ENCODE measurements at places on chromosomes 5 and 9.

DNA sequence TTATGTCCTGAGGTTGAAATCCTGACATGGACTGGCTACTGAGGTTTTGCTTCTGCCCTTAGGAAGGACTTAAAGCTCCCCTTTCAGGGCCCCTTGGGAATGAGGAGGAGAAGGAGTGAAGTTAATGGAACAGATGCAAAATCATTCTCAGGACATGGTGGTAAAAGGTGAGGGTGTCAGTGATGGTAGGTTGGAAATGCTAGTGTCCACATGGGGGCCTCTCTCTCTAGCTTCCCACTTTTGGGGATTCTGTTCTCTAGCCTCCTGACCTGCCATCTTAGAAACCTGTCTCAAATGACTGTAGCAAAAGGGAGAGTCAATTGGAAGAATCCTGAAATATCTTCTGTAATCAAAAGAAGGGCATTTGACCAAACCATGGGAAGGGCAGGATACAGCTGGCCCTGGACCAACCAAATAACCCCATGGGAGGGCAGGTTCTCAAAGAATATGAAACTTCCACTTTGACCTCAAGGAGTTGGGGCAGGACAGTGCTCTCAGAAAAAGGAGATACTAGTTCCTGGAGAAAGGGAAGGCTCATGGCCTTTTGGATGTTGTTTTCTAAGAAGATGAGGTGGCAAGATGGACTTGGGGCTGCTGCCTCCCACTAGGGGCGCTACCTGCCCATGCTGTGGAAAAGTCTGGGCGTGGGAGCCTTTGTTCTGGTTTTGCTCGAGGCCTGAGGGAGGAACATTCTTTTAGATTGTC lies 21.2 kb upstream of the MLANA start:
- DNase-seq, result no peak

GRCh38 chr5:1748271-1748670 lies 51.4 kb downstream of the MRPL36 start:
- no peak for DNase-seq

DNA sequence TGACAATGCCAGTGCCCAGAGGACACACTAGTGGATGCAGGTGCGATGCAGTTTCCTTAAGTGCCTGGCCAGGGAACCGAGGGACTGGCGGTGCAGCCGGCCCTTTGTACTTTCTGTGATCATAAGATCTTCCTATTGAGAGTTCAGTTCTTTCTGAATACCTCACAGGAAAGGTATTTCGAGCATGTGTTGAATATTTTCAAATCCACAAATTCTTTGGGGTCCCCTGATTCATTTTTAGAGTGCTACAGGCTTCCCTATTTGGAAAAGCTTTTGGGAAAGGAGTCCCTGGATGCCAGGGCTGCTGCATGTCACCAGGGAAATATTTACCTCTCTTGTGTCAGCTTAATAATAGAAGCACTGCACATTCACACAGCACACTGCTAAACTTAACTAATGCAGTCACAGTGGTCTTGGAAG lies 281.5 kb downstream of the GADD45G start:
- DNase-seq, result no peak

- DNase-seq, result no peak
Measured at GRCh38 chr9:128903079-128903461, 17.7 kb upstream of the PHYHD1 start.

DNA sequence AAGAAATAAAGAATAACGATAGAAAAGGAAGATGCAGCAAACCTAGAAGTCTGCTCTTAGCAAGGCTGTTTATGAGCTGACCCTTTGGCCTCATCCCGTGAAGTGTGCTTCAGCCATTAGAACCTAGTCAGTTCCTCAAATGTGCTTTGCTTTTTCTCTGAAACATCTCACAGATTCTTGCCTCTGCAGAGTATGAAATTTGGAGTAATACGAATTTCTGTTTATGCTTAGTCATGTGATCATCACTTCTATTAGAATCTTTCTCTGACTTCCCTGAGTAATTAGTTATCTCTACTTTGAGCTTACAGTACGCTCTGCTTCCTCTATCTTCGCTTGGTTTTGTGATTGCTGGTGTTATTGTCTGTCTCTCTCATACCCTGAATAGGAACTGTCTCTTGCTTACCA lies 11.3 kb downstream of the CYSTM1 start:
- no peak for DNase-seq

- no peak for DNase-seq
Measured at GRCh38 chr5:15021266-15022046, 149.9 kb upstream of the ANKH start.

DNA sequence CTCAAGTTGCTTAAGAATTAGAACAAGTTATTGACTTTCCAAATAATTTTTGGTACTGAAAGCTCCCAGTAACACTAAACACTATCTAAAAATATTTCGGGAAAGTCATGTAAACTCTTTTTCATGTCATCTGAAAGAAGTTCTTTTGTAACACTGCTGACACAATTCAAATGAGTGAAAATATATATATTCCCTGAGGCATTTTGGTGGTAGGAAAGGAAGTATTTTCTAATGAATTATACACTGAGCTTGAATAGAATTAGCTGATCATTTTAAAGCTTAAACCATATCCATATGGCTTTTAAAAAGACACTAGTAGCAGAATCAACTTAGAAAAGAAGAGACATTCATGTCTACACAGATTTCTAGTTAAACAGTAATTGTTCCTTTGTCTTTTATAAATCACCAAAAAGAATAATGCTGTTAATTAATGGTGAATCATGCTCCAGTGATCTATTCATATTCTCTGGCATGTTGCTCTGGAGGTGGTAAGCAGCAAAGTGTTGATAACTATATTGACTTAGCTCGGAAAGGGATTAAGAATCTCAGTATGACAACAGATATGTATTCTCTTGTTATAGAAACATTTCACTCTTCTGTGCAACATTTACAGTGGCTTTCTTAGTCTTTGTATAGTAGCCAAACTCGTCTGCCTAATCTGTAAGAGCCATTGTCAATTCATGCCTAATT lies 27.4 kb upstream of the RFX3 start:
- no peak for DNase-seq

DNA sequence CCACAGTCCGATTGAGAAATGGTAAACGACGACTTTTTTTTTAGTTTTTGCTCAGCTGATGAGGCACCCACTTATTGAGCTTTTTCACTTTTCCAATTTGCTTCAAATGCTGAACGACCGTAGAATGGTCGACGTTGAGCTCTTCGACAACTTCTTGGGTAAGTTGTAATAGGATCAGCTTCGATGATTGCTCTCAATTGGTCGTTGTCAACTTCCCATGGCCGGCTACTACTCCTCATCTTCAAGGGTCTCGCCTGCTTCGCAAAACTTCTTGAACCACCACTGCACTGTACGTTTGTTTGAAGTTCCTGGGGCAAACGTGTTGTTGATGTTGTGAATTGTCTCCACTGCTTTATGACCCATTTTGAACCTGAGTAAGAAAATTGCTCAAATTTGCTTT lies 35.7 kb downstream of the NSD1 start:
- no peak for DNase-seq

GRCh38 chr5:127353796-127354195 lies 63.2 kb downstream of the MEGF10 start:
- no peak for DNase-seq

- no peak for DNase-seq
Measured at GRCh38 chr9:116189683-116190082, 36.1 kb downstream of the PAPPA start.

- DNase-seq, result no peak
Measured at GRCh38 chr9:101601904-101602765, 7.4 kb upstream of the PPP3R2 start.

DNA sequence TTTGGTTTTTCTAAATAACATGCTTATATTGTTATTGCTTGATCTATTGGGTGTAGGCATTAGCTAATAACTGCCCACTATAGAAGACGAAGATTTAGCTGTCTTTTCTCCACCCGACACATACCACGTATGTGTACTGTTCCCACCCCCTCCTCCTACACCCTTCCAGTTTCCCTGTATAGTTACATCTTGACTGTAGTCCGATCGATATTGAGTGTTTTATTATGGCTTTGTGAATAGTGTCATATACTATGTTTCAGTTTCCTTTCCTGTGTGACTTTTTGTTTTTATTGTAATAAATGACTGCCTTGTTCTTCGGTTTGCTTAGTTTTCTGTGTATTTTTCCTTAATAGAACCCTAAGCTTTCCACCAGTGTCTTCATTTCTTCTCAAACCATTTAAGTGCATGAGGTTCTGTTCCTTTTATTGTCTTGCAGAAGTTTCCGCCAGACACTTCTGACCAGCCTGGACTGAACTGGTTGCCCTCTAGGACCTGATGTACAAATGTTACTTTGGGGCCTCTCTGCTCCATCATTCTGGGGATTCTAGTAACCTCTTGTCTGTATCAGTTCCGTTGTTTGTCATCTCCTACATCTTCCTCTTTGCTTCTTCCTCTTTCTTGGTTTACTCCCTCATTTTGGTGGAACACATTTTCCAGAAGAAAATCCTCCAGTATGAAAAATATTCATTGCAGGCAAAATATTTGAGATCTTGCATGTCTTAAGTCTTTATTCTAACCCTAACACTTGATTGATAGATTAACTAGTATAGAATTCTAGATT lies 61.8 kb downstream of the PRKACG start:
- DNase-seq, result no peak

DNA sequence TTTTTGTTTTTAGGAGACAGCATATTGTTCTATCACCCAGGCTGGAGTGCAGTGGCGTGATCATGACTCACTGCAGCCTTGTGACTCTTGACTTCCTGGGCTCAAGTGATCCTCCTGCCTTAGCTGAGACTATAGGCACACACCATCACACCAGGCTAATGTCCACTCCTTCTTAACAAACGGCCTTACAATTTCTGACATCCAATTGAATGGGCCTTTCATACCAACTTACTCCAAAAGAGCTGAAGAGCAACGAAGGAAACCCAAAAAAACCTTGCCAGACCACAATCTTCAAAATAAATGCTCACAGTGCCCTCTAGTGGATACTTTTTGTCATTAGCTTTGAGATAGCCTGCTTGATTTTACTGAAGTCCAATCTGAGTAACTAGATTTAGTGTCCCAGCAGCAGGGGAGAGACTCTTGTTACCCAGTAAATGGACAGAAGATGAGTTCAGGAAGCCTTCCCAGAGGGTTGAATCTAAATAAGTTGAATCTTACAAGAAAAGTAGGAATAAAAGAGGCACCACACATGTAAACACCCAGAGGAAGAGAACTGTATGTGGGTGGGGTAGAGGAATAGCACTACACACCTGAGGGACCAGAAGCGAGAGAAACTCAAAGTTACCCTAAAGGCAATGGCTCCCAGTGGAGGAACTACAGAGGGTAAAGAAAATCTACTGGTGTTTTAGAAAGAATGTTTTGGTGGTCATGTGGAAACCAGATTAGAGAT lies 9.3 kb downstream of the ZNF622 start:
- no peak for DNase-seq

DNA sequence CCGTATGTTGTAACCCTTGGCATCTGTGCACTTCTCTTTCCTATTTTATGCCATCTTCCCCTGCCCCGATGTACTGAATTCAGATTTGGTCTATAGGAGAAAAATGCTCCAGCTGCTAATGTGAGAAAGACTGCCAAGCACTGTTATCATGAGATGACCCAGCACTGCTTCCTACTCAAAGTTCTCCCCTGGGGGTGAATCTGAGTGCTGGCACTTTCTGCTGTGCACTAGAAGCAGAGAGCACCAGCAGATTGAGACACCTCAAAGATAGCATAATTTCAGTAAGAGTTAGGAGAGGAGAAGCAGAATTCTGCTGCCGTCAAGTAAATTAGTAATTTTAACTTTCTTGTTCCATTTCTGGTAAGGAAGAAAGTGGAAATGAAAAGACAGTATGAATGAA lies 92.8 kb upstream of the ACOT12 start:
- no peak for DNase-seq

DNA sequence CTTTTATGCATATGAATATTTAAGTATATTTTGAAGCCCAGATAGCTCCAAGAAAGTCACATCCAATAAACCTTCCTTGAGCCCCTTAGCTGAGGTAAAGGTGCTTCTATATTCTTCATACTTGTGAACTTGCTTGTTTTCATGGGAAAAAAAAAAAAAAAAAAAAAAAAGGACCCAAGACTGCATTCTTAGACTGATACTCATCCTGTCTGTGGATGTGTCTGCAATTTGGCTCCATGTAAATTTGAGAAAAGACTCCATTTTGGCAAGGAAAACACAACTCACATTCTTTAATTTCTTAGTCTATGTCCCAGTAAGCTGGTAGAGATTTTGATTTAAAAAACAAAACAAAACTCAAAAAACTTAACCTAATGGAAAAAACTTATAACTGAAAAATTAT lies 238.3 kb downstream of the FBXL17 start:
- DNase-seq, result no peak

- DNase-seq, result no peak
Measured at GRCh38 chr5:66959653-66960052, 236.9 kb downstream of the CD180 start.

- DNase-seq, result no peak
Measured at GRCh38 chr5:87399720-87400119, 13.0 kb downstream of the CCNH start.

DNA sequence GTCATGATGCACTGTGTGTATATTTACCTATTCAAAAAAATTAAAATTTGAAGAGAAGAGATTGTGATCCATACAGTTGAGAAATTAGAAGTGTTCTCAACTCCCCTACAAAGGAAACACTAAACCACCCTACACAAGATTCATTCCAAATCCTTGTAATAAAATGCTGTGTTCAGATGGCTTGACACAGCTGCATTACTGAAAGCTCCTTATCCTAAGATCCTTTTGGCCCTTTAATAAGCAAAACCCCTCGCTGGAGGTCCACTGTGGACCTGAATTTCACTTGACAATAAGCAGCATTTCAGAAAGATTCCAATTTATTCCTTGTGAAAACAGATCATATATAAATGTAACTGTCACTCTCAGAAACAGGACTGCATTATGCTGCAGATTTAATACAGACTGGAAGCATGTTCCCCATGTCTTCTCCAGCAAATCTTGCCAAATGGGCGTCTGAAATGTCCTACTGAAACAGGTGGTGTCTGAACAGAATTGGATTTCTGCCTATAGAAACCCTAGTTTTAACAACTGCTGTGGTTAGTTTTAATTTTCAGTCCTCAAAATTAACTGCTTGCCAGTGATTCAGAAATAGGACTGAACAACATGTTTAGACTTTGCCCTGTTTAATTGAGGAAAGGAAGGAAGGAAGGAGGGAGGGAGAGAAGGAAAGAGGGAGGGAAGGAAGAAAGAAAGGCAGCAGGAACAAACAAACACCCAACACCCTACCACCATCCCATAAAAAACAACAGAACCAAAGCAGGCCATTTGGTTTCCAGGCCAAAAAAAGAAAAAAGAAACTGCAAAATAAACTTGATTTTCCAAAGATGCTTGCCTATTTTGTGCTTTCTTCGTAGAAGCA lies 179.6 kb downstream of the MLLT3 start:
- DNase-seq, result no peak

Data from stimulated activated CD8-positive, alpha-beta memory T cell treated with anti-CD3 and anti-CD28 coated beads, Interleukin-7, amount 100 ng/mL, for 1 hour (primary cell).